ENCODE measurements at places on chromosomes 2 and 18.

DNA sequence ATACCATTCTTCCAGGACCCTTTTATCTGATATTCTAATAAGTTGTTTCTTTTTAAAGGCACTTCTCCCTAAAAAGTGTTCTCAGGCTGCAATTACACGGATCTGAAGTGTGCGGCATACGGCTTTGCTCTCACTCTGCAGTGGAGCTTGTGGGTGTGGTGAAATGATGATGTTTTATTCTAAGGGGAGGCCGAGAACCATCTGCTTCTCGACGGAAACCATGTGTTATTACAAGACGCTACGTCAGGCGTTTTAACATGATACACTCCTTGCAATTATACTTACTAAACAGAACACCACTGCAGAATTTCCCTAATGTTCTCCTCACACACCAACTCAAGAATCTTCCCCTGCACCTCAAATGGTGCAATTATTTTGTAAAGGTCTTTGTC lies 34.9 kb upstream of the CTDP1 start:
- no peak for DNase-seq

GRCh38 chr18:79910563-79911343 lies 40.7 kb downstream of the SLC66A2 start:
- no peak for DNase-seq

- DNase-seq: no peak
Measured at GRCh38 chr2:165406173-165406572, 63.3 kb upstream of the CSRNP3 start.

- DNase-seq: no peak
Measured at GRCh38 chr2:120539937-120540718, 194.2 kb downstream of the INHBB start.

GRCh38 chr18:79523206-79523735 lies 127.5 kb downstream of the NFATC1 start:
- DNase-seq: no peak

DNA sequence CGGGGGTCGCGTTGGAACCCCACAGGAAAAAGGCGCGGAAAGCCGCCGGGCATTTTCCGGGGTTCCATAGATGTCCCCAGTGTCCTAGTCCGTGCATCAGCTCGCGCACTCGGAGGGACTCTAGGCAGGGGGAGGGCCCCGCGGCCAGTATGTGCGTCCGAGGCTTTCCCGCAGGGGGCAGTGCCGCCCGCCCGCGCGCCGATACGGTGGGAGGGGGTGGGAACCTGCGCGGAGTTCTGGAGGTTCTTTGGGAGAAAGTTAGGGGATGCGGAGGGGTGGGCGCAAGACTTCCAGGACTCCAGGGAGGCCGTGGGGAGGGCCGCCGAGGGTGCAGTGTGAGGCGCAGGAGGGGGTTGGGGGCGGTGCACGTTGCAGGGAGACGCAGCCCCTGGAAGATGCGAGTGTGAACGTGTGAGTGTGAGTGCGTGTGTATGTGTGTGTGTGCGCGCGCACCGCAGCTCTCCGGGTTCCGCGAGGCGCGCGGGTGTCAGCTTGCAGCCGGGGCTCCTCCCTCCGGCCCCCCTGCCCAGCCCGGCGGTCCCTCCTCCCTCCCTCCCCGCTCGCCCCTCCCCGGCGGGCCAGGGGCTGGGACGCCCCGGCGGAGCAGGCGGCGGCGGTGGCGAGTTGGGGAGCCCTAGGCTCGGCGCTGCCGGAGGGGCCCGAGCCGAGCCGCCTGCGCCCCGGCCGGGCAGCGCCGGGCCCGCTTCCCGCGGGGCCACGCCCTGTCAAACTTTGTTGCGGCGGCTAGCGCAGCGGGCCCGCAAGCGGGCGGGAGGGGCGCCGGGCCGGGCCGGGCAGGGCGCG lies at the start of gene TCF7L1:
TSS of gene TCF7L1 (plus strand) at position 559 of the 804 bp plus-strand sequence. CDS start 293 bp downstream, outside the sequence.
- peak; percentile 26 for DNase-seq

DNA sequence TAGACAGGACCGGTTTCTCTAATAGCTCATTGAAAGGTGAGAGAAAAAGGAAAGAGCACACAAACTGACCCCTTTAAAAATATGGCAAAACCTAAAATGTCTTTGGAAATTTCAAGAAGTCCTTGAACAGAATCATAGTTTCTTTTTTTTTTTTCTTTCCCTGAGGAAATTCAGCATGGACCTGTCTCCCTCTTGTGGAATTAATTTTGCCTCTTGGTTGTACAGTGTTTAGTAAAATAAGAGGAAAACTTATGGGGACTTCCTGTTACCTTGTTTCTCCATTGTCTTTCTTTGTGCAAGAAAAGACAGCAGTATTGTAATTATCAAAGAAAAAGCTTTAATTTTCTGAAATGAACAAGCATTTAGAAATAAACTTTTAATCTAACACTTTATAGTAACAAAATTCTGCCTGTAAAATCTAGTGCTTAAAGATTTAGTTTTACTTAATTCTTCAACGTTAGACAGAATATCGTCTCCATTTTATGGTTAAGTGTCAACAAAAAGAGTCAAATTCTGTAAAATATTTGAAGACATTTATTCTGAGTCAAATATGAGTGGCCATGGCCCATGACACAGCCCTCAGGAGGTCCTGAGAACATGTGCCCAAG lies 176.3 kb upstream of the NABP1 start:
- DNase-seq: no peak

- no peak for DNase-seq
Measured at GRCh38 chr2:26924731-26925099, 45.7 kb upstream of the MAPRE3 start.

DNA sequence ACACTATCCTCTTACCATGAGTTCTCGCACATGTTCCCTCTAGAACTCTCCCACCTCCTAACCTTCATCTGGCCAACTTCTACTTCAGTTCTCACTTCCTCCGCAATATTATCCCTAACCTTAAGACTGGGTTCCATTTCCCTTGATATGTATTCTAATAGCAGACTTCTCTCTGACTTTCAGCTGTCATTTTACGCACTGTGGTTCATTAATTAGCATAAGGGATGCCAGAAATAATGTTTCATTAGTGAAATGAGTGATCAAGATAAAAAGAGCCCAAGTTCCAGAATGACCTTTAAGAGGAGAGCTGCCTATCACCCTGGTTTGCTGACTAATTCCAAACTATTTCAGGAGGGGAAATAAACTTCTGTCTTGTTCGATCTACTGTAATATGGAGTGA lies 108.6 kb upstream of the CCDC150 start:
- no peak for DNase-seq

DNA sequence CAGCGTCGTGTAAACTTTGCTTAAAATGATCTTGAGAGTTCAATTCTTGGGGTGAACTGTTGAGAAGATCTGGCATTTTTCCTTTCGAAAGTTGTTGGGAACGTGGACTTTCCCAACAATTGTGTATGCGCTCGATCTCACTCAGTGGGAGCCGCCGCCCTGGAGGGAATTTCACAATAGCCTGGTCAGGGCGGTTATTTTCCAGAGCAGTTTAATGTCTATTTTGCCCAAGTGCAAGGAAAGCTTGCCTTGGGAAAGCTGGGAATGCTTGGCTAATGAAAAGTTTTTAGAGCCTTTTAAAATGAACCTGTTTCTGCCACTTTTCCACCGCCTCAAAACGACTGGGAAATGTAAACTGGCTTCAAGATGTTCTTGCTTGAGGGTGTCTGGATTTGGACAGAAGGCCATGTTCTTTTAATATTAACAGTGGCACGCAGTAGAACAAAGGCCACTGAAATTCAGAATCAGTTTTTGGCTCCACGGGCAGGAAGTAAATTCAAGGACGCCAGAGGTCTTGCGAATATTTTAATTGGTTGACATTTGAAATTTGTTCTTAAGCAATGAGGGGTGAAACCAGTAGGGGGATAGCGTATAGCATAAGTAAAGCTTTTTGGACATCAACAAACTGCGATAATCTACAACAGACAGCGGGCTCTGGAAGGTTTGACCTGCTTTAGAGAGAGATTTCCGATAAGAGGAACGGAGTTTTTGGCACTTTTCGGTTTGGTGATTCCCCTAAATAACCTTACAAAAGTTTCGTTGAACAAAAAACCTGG lies 1.2 kb downstream of the CFLAR start:
- peak; percentile 72 for DNase-seq

GRCh38 chr2:2333076-2333475 lies 2.0 kb upstream of the MYT1L start:
- DNase-seq: no peak

DNA sequence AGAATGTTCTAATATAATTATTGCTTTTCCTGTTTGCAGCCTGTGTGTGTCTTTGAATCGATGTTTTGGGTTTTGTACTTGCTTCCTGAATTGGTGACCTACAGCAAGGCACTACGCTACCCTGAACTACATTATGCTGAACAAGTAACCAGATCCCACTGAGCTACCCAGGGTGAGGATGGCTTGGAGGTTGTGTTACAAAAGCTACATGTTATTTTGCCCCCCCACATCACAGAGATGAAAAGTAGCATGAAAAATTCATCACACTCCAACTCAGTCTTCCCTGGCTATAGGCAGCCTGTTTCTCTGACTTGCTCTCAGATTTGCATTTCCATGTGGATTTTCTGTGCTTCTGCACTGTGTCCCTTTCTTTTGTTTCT lies 162.1 kb downstream of the LDLRAD4 start:
- DNase-seq: no peak

DNA sequence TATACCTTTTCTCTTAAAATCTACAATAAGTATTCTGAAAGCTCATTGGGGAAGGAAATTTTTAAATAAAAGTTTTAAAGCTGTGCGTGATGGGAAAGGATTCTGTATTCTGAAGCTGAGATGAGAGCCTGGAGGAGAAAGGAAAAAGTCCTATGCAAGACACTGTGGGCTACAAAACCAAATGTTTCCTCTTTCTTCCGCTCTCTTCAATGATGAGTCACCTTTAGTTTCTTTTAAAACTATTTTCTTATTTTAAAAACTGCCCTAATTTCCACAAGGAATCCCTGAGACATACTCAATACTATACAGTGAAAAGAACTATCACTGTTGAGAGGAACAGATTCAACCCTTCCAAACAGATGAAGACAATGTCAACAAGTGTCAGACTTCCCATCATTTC lies 87.4 kb downstream of the INO80D start:
- DNase-seq: no peak

- DNase-seq: no peak
Measured at GRCh38 chr2:80114812-80115211, 189.7 kb downstream of the LRRTM1 start.

DNA sequence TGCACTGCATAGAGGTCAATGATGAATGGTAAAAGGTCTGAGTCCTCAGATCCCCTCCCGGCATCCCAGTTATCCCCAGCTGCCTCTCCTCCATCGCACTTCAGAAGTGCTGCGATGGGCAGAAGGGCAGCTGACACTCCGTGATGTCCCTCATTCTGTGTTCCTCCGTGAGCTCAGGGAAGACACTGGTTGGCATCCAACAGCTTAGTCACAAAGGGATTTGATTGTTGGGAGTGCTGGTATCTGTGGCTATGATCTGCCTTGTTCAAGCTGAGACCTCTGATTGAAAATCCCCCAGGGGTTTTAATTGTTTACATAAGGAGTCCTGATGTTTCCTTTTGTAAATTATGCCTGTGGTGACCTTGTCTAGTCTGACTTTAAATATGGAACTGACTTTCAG lies 19.0 kb upstream of the SAG start:
- DNase-seq: no peak

DNA sequence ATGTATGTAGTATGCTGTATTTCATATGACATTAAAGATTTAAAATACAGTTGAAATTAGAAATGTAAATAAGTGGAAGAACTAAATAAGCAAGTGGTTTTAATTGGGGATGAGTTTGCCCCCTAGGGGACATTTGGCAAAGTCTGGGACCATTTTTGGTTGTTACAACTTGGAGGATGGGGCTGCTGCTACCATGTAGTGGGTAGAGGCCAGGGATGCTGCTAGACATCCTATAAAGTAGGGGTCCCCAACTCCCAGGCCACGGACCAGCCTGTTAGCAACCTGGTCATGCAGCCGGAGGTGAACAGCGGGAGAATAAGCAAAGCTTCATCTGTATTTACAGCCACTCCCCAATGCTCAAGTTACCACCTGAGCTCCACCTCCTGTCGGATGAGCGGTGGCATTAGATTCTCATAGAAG lies 27.9 kb upstream of the ASNSD1 start:
- DNase-seq: peak; percentile 31
